Vagina (tissue), 2 donors: ENCODE measurements at places on chromosomes 1 and 21.

DNA sequence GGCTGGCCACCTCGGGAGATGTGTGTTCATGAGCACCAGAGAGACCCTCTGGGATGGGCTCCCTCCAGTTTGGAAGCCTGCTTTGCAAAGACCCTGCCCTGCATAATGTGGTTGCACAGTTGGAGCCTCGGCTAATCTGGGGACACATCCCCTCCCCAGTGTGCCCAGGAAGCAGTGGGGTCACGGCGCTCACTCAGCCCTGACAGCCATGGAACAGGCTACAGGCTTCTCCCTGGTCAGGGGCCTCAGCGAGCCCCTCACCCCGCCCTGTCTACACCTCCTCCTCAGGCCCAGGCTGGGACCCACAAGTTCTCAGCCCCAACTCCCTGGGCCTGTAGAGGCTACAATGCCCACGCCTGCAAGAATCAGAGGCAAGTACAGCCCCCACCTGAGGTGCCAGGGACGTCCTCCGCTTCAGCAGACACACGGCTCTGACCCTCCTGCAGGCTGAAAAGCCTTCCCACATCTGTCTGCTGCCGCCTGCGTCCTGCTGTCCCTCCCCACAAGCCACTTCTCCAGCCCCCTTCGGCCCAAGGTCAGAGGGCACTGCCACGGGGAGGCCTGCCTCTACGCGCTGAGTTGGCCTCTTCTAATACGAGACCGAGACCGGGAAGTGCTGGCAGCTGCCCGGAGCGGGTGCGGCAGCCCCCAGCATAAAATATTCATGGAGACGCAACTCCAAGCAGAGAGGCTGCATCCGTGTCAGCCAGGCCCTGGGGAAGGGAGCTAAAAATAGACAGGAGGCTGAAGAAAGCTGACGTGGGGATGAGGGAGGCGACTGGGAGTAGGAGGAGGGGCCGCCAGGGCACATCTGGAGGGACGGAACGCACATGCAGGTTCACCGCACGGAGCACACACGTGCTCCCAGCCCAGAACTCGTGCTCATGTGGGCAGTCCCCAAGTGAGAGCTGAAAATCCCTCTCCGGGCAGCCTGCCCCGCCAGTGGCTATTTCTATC, 15.2 kb upstream of the GPR153 start:
- DNase-seq: no peak

DNA sequence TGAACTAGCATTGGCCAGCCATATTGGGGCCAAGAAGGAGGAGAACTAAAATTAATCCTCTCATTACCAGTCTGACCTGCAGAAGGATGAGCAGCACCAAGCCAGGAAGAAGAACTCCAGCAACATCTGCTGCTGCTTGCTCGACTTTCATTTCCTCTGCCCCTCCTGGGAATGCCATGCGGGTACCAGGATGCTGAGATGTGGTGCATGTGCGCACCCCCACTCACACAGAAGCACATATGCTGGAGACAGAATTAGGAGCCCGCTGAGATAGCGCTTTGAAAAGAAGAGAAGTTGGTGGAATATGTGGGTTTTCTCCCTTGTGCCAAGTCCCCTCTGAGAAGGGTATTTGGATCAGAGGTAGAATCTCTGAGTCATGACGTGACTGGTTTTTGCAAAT, 70.4 kb downstream of the PLXNA2 start:
- no peak for DNase-seq

- DNase-seq: no peak
These were observed 6.5 kb upstream of the NEGR1 start for GRCh38 chr1:72288886-72289285.

DNA sequence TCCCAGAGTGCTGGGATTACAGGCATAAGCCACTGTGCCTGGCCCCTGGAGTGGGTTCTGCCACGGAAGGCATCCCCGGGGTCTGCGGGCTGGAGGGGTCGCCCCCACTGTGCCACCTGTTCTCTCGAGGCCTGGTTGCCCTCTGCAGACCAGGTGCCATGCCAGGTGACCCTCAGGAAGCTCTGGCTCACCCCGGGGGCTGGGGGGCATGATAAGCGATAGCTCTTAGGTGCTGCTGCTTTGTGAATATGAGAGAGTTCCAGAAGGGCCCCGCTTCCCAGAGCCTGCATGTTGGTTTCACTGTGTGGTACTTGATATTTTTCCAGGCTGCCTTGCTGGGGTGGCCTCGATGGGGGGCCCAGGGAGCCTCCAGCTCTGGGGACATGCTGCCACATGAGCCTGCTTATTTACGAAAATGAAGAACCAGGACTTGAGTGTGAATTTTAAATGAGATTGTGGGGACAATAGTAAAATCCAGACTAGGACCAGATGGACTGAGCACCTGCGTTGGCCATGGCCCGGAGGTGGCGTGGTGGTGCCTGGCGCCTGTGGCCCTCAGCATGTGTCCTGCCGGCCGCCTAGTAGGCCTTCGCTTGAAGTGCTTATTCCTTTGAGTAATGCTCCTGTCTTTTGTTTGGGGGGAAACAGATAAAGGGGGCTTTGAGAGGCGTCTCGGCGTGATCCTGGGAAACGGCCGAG, 7.3 kb downstream of the SKI start:
- no peak for DNase-seq

GRCh38 chr21:15293240-15293639, 228.4 kb upstream of the NRIP1 start:
- DNase-seq: no peak

DNA sequence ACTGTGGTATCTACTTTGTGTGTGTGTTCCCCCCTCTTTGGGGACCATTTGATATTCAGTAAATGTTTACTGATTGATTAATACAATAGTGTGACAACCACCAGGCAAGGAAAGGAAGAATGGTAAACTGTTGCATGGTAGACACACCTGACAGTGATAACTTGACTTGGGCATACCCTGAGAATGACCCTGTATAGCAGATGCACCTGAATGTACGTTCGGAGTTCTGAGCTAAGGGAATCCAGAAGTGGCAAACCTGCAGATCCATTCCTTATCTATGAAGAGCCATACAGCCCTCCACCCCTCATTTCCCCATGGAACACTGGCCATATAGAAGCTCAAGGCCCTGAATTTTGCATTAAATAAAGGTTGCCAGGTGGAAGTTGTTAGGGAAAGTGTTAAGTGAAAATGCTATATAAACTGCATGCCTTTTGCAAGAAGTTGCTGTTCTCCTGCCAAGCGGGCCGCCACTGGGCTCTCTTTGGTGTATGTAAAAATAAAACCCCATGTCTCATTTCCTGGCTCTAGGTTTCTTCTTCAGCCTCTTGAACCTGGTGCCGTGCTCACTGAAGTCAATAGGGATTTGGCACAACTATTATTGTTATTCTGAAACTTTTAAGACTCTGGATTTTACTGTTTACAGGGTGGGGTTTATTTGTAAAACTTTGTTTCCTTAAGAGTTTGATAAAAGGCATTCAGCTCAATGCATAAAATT, 32.6 kb upstream of the DENND1B start:
- DNase-seq: no peak
